ENCODE measurements at places on chromosomes 6 and 20.

DNA sequence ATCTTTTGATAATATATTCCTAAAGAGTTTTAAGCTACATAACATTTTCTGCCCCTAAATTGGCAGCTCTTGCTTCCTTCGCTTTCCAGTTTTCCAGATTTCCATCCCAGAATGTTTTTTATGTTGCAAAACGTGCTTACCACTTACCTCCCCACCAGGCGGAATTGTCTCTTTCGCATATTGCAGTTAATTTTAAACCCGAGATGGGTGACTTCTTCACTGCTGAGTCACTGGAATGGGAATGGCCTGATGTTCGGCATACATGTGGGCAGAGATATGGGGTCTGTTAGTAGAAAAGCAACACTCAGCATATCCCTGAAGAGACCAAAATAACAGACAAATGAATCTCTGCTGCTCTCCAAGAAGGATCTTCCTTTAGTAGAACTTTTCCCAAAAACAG lies 491.2 kb downstream of the PREX1 start:
- DNase-seq: no peak

DNA sequence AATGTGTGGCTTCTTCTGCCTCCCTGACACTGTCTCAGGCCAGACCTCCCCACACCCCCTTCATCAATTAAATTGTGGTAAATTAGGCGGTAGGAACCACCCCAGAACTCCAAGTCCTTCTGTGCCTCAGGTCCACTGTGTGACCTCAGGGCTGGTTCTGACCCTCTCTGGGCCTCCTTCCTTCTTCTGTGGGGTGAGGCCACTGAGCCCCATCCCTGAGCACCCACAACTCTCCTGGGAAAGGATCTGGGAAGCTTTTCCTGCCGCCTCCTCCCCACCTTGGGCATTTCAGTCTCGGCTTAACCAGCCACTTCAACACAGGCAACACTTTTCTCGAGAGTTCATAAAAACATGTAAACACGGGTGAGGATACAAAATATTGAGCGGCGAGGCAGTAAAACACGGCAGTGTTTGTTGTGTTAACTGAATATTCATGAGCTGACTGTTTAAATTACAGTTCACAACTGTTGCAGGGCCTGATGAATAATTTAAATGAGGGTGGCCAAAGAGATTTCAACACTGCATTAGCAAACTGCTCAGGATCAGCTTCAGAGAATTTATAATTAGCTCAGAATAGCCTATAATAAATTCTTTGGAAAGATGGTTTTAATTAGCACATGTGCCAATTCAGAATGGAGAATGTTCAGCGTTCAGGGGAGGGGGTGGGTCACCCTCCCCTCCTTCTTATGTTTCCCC lies 112.1 kb downstream of the TOX2 start:
- DNase-seq: no peak

GRCh38 chr6:56242346-56242745 lies 5.0 kb downstream of the COL21A1 start:
- DNase-seq: no peak

- no peak for DNase-seq
Measured at GRCh38 chr6:18249271-18249670, 15.1 kb downstream of the DEK start.

DNA sequence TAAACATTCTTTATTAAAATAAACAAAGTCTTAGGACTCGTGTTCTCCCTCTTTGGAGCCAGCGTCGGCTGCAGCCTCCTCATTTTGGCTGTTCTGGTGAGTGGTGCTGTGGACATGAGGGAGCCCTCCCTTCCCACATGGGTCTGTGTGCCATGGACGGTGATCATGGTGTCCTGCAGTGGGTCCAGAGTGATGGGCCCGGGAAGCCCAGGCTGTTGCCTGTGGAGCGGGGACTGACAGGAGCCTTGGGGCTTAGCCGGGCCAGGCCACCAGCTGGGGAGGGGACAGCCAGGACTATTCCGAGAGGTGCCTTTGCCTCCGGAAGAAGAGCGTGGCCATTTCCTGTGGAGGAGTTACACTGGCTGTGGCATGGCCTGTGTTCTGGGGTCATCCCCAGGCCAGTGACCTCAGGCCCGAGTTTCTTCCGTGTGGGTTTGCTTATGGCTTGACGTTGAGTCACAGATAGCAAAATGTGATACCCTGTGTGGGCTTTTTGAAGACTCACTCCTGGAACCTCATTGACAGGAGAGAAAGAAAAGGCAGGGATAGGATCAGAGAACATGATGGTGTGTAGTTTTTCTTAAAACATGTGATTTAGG lies 153.4 kb downstream of the DTNBP1 start:
- no peak for DNase-seq

GRCh38 chr6:46453741-46454316 lies 37.4 kb downstream of the RCAN2 start:
- DNase-seq: peak; percentile 76
